Activated CD8-positive, alpha-beta memory T cell treated with anti-CD3 and anti-CD28 coated beads for 1 hour (primary cell): ENCODE measurements at places on chromosomes 11 and 22.

- no peak for DNase-seq
Measured at GRCh38 chr11:59814021-59814420, 3.4 kb upstream of the MRPL16 start.

GRCh38 chr22:47090591-47091245, 328.3 kb downstream of the TBC1D22A start:
- DNase-seq = no peak

GRCh38 chr11:78938036-78938435, 363.4 kb upstream of the NARS2 start:
- DNase-seq = no peak

- DNase-seq = no peak
Measured at GRCh38 chr22:28988457-28988856, 73.2 kb downstream of the C22orf31 start.

GRCh38 chr22:38923463-38924346, 33.7 kb upstream of the APOBEC3A start:
- no peak for DNase-seq

GRCh38 chr11:34439610-34440198, 970 bp downstream of the CAT start:
- DNase-seq = no peak

DNA sequence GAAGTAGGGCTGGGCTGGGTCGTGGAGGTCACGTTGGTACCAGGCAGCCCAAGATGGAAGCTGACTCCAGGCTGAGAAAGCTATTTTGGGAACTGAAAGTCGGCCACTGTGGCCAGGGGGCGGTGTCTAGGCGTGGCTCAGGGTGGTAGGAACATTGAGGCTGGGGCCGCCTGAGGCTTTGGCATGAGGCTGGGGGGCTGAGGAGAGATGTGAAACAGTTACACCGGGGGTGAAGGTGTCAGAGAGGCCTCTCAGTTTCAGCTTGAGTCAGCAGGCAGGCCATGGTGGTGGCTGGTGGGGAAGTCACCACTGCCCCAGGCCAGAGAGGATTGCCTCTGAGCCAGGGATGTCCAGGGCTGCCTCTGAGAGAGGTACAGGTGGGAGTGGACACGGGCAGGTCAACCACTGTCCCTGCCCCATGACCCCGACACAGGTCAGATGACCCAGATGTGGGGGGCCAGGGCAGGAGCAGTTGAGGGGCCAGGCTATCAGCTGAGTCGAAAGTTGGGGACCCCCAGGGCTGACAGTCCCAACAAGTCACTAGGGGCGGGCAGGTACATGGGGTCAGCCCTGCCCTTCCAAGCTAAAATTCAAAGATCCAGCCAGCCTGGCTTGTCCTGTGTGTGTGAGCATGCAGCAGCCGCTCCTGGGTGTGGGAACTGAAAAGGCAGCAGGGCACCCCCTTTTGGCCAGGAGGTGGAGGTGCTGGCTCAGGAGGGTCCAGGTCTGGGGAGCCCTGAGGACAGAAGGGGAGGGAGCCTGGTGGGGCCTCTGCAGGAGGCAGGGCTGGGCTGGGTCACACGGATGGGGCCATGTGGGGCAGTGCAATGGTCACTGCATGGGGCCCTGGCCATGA, 7.2 kb downstream of the KCNK7 start:
- peak; percentile 61 for DNase-seq

GRCh38 chr11:83219095-83219494, 25.6 kb downstream of the ANKRD42 start:
- DNase-seq = no peak

DNA sequence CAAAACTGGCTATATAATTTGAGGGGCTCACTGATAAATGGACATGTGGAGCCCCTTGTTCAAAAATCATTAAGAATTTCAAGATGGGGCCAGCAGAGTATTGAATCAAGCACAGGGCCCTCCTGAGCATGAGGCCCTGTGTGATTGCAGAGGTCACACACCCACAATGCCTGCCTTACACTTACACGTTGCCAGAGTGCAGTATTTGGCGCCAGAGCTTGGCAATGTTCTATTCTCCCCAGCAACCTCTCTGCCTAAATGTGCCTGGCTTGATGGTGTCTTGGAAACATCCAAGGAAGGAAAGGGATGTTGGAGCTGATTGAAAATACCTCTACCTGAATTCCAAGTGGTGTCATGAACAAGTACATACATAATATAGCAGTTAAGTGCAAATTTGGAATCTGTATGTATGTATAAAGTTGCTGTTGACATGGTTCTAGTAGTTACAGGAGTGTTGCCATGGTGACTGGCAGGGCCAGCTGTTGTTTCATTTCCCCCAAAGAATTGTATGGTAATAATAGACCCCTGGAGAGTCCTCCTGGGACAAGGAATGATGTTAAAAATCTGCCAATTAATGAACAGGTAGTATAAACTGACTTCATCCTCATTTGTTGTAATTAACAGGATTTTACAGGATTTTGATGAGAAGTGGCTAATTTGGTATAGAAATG, 205.7 kb upstream of the NAV2 start:
- no peak for DNase-seq

GRCh38 chr22:31625257-31625640, 36.8 kb downstream of the PISD start:
- no peak for DNase-seq

- no peak for DNase-seq
Measured at GRCh38 chr11:3109921-3110706, 52.9 kb upstream of the CARS1 start.

DNA sequence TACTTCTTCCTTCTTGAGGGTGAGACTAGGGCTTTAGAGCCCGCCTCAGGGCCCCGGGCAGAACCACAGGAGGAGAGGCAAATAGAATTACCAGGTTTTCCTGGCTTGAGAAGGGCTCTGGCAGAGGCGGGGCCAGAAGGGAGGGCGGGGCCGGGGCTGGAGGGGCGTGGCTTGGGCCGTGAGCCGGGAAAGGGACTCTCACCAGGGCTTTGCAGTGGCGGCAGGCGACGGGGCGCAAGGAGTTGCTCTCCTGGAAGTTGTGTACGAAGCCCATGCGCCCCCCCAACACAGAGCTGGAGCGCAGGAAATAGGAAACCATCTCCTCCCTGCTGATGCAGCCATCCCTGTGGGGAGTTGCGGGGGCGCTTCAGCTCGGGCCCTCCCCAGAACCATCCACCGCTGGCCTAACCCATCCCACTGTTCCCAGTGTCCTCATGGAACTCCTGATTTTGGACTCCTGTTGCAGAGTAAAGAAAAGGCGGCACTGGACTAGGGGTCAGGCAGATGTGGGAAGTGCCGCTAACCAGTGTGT, 6.9 kb upstream of the NRXN2 start:
- DNase-seq = no peak
